ENCODE measurements at places on chromosomes 7 and 10. TPM values are rescaled to one million over a fixed set of nuclear protein-coding genes. Genes with fewer than 3 reads are reported as not detected.

DNA sequence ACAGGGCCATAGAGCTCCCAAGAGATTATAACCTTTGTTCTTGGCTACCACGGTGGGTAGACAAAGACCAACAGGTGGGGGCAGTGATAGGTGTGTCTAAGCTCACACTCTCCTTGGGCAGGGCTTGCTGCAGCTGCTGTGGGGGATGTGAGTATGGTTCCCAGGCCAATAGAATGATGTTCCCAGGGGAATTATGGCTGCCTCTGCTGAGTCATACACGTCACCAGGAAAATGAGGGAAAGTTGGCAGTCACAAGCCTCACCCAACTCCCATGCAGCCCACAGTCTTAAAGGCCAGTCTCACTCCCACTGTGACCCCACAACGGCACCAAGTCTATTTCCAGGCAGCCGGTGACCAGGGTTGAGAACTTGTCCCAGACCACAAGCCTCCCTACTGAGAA lies 453.4 kb upstream of the PODXL start:
- no peaks in the 10 kb centered on the region for H3K4me1 ChIP-seq
- no peak overlapping the region for H3K27ac ChIP-seq
- H3K36me3 ChIP-seq, result no peaks in the 10 kb centered on the region
- H3K4me3 ChIP-seq, result no peak overlapping the region
- H3K27me3 ChIP-seq, result no peaks in the 10 kb centered on the region

DNA sequence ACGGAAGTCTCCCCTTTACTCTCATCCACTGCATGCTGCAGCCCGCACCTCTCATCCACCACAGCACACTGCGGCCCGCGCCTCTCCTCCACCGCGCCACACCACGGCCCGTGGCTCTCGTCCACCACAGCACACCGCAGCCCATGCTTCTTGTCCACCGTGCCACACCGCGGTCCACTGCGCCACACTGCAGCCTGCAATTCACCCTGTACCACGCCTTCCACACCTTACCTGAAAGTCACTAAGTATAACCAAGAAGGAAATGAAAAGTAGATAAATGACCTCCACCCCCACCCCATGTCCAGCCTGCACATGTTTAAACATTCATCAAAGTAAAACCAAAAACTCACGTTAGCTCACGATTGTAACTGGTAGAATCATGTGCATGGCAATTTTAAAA lies 176.1 kb downstream of the DIP2C start:
- no peaks in the 10 kb centered on the region for H3K36me3 ChIP-seq
- DNase-seq, result no peak
- no peaks in the 10 kb centered on the region for H3K4me1 ChIP-seq

DNA sequence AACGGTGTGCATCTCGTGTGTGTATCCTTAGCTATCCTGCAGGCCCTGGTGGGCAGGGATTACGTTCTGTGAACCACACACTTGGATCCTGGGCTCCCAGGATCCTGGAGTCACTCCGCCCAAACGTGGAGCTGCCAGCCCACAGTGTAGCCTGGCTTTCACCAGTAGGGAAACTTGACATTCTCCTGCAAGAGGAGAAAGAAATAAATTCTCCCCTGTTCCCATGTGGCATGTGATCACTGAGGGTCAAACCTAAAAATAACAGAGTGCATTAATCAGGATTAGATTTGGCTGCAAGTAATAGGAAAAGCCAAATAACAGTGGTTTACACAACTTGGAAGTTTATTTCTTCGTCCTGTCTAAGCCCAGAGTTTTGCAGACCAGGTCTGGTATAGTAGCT lies 32.3 kb downstream of the PALD1 start:
- H3K27me3 ChIP-seq, result no peaks in the 10 kb centered on the region
- H3K36me3 ChIP-seq, result no peaks in the 10 kb centered on the region
- no peak overlapping the region for H3K4me3 ChIP-seq
- peaks cover 56% of the 10 kb centered on the region for H3K4me1 ChIP-seq
- DNase-seq, result no peak
- H3K27ac ChIP-seq, result peak overlapping the region; percentile 80

ZPBP gene
- not detected for polyA plus RNA-seq

Data from heart left ventricle (tissue), 16 donors.